ENCODE measurements at places on chromosomes 6 and 20.

- no peak for DNase-seq
Measured at GRCh38 chr6:138194287-138194686, 24.0 kb downstream of the PBOV1 start.

DNA sequence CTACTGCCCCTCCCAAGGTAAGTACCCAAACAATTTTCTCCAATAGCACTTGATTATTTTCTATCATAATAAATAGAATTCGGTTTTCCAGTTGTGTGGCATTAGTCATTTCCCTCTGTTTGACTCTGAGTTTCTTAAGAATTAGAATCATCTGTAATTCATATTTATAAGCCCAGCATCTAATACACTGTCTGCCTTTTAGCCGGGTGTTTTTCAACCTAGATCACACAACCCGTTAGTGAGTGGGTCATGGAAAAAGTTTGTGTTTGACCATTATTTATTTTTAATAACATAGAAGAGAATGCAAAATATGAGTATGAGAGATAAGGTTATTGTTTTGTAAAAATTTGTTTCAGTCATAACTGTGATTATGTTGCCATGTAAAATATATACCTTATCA, 701.6 kb downstream of the RFPL4B start:
- DNase-seq = no peak

- DNase-seq = no peak
Measured at GRCh38 chr20:14643146-14643545, 305.7 kb upstream of the FLRT3 start.

GRCh38 chr6:138161338-138162110, at the start of gene ARFGEF3:
Gene ARFGEF3 (plus strand): TSS chr6:138161939. CDS start chr6:138162087, 148 bp downstream.
- peak; percentile 34 for DNase-seq

GRCh38 chr6:111944541-111944940, 71.3 kb upstream of the FYN start:
- no peak for DNase-seq

GRCh38 chr20:52410731-52411234, 219.2 kb upstream of the ZFP64 start:
- no peak for DNase-seq

DNA sequence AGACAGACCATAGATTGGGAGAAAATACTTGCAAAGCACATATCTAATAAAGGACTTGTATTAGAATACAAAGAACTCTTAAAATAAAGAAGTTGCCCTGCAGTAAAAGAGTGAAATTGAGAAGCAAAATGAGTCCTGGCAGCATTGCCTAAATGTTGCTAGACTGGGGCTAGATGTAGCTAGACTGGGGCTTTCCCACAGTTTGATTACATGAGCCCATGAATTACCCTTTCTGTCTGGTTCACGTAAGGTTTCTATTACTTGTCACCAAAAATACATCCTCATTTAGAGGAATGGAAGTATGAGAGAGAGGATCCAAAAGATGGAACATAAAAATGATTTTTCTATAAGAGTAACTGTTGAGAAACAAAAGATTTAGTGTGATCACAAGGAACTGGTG, 57.6 kb upstream of the CCDC28A start:
- DNase-seq = no peak

DNA sequence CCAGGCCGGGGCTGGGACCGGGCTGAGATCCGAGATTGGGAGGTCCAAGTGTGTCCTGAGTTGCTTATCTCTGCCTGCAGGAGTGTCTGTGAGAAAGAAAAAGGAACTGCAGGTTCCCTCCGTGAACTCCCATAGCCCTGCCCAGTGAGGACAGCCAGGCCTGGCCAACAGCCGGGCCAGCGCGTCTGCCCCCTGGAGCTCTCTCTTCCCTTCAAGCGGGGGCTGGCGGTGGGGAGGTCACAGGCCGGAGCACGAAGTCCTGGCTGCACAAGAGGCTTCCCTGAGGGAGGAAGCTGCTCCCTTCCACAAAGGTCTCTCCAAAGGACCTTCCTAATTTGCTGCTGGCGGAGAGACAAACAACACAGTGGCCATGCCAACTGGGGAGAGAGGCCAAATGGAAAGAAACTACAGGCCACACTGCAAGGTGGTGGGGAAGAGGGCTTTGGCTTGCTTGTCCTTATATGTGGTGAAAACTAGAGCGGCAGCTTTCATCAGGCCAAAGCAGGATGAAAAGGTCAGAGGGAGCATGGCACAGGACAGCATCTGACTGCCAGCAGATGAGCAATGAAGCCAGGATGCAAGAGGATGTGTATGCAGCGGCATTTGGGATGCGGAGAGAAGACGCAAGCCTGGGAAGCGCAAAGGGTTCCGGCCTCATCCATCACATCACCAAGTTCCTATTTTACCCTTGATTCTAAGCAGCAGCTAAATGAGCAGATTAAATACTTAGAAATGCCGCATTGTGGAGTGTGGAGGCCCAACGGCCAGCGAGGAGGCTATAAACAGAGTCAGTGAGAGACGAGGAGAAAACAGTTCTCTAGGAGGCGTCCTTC, 260.0 kb downstream of the ERMARD start:
- DNase-seq = no peak

- peak; percentile 95 for DNase-seq
Measured at GRCh38 chr6:15248451-15249370, 2.8 kb downstream of the JARID2 start.

DNA sequence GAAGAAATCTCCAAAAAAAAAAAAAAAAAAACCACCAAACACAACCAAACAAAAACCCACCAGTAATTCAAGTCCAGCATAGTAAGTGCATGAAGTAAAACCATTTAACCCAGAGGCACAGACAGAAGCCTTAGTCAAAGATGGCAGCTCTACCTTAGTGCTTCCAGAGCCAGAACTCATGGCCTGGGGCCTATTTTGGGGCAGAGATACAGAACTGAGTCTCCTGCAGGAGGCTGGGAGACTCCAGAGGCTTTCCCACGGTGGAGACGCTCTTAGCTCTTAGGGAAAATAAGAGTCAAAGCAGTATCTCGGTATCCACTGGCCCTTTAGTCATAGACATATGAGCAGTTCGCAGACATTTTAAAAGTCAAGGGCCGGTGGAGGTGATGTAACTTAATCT, 129.5 kb downstream of the GPX5 start:
- DNase-seq = no peak

GRCh38 chr6:44778513-44778912, 391.0 kb downstream of the CDC5L start:
- DNase-seq = no peak
